IPS-NIHi11 (cell line): ENCODE measurements at places on chromosomes 4 and X.

- DNase-seq = no peak
Measured at GRCh38 chr4:184959786-184960185, 58.5 kb upstream of the HELT start.

GRCh38 chr4:37737466-37737865 lies 51.3 kb upstream of the RELL1 start:
- no peak for DNase-seq

GRCh38 chr4:165874791-165875371 lies 1.8 kb downstream of the TLL1 start:
- DNase-seq = peak; percentile 45

DNA sequence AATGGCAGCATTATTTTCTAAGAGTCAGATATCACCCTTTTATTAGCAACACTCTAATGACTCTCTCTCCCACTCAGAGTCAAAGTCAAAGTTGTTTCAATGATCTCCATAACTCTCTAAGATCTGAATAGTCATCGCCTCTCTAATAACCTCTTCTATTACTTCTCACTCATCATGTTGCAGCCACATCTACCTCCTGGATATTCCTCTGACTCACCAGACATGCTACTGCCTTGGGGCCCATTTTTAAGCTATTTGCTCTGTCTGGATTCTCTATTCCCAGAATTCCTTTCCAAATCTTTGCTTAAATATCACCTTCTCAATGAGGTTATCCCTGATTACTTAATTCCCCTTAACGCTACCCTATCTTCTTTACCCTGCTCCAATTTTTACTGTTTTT lies 391.8 kb upstream of the MAGEB16 start:
- no peak for DNase-seq

GRCh38 chr4:112231779-112232713 lies at the start of gene AP1AR:
AP1AR (plus strand) TSS chr4:112231787; CDS start chr4:112232092, 305 bp downstream.
- peak; percentile 91 for DNase-seq

DNA sequence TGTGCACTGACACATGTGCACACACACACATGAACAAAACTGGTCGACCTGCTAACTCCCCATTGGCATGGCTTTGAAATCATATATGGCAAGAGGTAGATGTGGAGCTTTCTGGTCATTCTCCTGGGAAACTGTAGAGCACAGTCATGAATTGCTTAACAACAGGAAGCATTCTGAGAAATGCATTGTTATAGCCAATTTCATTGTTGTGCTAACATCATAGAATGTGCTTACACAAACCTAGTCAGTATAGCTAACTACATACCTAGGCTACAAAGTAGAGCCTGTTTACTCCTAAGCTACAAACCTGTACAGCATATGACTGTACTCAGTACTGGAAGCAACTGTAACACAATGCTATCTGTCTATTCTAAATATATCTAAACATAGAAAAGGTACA lies 134.2 kb upstream of the SH3RF1 start:
- peak; percentile 31 for DNase-seq

DNA sequence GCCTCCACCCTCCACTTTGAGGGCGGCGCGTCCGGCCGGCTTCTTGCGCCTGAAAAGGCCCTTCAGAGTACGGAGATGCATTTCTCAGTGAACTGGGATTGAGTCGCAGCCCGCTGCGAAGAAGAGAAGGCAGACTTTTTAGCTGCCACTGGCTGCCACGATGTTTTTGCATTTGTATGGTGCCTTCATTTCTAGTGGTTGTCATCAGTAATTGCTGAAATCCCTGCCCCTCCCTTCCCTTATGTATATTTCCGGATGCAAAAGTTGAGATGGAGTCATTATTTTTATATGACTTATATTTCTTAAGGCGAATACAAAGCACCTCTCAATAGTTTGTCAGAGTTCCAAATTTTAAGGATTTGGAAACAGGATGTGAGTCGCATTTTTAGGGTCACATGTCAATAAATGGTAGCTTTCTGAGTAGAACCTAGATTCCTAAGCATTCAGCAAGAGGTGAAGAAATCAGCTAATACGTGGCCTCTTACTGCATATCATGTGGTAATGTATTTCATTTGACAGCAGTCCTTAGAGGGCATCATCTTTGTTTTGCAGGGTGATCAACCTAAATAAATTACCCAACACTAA lies 658 bp downstream of the ATP6AP2 start:
- DNase-seq = no peak

GRCh38 chrX:119669424-119670037 lies 23.4 kb downstream of the SEPTIN6 start:
- DNase-seq = no peak

GRCh38 chrX:42686706-42687105 lies 91.3 kb downstream of the PPP1R2C start:
- no peak for DNase-seq

DNA sequence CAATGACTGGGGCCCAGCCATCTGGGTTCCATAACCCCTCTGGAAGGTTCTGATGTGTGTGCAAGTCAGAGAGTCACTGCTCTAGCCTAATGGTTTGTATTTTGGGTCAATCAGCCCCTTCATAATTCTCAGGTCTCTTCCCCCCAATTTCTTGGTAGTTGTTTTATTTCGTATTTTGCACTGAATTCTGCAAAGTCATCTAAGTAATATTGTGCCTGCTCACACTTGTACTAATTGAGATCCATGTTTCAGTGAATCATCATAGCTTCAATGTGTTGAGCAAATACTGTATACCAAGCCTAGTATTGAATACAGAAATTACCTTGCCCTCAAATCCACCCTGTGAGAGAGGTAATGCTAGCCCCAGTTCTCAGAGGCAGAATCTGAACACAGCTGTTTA lies 28.0 kb upstream of the TBL1X start:
- no peak for DNase-seq

GRCh38 chr4:185464183-185464582 lies 7.3 kb downstream of the CCDC110 start:
- peak; percentile 47 for DNase-seq

GRCh38 chr4:90240333-90240732 lies 113.1 kb downstream of the CCSER1 start:
- no peak for DNase-seq

GRCh38 chrX:92232182-92232581 lies 453.0 kb downstream of the PCDH11X start:
- peak; percentile 12 for DNase-seq

GRCh38 chrX:16308773-16309172 lies 141.5 kb downstream of the MAGEB17 start:
- DNase-seq = no peak

GRCh38 chr4:8269535-8270417 lies at the start of gene HTRA3:
HTRA3 (plus strand) TSS chr4:8269754; CDS start chr4:8269969, 215 bp downstream.
- DNase-seq = peak; percentile 92

- no peak for DNase-seq
Measured at GRCh38 chr4:78610546-78611214, 59.1 kb downstream of the ANXA3 start.

- DNase-seq = no peak
Measured at GRCh38 chrX:2427147-2427546, 73.6 kb downstream of the DHRSX start.

- peak; percentile 50 for DNase-seq
Measured at GRCh38 chr4:104491481-104492182, 3.1 kb downstream of the CXXC4 start.

GRCh38 chrX:110178179-110178865 lies 139.6 kb downstream of the AMMECR1 start:
- no peak for DNase-seq

GRCh38 chr4:7124689-7125442 lies 57.0 kb upstream of the GRPEL1 start:
- no peak for DNase-seq

DNA sequence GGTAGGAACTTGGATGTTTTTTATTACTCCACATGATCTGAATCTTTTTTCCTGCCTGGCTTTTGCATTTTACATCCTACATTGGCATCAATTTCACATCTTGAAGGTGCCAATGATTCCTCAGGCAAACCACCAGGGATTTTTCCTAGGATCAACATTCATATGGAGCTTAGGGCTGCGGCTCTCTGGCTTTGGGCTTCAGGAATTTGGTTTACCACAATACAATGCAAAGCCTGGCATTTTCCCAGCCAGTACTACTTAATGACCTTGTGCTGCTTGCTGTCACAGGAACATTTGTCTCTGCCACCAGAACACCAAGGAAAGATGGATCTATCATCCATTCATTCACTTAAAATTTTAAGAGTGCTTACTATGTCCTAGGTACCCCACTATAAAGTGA lies 180.7 kb downstream of the PDGFC start:
- DNase-seq = peak; percentile 19

DNA sequence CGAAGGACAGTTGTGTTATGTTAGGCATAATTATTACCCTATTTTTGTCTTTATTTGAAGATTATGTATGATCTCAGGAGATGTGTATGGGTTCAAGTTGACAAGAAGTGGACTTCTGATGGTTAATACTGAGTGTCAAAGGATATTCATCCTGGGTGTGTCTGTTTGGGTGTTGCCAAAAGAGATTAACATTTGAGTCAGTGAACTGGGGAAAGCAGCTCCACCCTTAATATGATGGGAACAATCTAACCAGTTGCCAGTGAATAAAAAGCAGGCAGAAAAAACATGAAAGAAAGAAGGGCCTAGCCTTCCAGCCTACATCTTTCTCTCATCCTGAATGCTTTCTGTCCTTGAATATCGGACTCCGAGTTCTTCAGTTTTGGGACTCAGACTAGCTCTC lies 332.6 kb downstream of the DTHD1 start:
- DNase-seq = no peak

DNA sequence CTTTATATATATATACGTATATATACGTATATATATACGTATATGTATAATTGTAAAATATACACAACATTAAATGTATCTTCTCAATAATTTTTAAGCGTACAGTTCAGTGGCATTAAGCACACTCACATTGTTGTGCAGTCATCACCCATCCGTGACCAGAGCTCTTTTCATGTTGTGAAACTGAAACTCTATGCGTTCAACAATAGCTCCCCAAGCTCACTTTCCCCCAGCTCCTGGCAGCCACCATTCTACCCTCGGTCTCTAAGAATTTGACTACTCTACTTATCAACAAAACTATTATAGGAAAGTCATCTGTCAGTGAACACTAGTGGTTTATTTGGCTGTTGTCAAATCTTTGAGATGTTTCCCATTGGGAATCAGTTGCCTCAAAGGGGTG lies 621.8 kb upstream of the GALNT7 start:
- DNase-seq = no peak

DNA sequence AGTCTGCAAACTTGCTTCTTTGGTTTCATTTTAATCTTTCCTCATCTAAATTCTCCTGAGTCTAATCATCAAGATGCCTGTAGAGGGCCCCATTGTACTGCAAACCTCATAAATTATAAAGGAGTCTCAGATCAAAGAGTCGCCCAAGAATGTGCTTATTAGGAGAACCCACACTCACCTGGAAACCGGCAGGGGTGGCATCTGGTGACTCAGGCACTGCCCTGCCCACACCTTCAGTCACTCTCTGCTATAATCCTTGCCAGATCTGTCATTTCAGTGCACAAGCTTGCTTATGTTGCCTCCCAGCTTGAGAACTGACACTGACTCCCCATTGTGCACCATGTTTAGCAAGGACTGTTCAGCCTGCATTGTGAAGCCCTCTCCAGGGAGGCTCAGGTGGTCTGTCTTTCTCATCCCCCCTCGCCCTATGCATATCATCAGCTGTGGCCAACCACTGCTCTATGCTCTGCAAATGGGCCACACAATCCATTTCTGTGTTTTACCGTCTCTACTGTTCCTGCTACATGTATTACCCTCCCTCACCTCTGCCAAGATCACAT lies 12.4 kb downstream of the EPGN start:
- DNase-seq = peak; percentile 68

- DNase-seq = no peak
Measured at GRCh38 chr4:119087121-119087520, 48.5 kb upstream of the MYOZ2 start.

DNA sequence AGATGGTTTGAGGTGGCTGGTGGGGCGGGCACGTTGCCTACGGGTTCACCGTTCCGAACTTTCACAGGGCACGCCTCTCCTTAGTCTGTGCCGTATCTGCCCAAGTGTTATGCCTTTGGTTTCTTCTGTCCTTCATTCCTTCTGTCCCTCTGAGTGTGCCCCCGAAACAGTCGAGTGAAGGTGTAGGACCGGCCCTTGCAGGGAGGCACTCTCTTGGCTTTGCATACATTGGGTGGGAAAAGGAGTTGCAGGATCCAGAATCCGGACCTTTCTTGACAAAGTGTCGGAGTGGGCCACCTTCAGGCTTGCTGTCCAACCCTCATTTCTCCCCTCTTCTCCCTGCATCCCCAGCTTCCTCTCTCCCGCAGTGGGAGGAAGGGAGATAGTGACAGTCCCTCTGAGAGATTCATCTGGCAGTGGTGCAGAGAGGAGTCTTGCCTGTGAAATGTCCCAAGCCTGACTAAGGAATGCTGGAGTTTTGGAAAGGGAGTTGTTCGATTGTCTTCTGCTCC lies 569 bp downstream of the ARFIP1 start:
- peak; percentile 12 for DNase-seq

GRCh38 chr4:99811850-99812249 lies 4.8 kb upstream of the DAPP1 start:
- peak; percentile 25 for DNase-seq

DNA sequence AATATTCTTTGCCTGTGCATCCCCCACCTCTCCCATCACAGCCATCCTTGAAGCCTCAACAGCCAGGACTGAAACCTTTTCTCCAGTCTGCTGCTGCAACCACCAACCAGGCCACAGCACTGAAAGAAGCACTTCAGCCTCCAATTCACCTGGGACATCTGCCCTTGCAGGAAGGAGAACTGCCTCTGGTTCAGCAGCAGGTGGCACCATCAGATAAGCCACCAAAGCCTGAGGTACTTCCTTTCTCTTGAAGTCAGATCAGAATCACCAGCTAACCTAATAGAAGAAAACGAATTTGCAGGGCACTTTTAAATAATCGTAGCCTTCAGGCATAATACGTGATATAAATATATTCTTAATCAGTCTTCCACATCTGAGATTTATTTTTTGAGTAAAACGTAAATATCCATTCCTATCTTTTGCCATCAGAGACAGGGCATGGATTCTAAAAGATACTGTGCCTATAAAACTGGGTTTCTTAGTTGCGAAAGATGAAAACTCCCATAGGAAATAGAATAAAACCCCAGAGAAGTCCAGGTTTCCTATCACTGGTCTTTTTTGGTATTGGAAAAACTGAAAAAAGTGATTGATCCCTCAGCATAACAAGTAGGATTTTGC lies 9.5 kb downstream of the AMBN start:
- DNase-seq = peak; percentile 56
